ENCODE measurements at places on chromosomes 3 and 15.

DNA sequence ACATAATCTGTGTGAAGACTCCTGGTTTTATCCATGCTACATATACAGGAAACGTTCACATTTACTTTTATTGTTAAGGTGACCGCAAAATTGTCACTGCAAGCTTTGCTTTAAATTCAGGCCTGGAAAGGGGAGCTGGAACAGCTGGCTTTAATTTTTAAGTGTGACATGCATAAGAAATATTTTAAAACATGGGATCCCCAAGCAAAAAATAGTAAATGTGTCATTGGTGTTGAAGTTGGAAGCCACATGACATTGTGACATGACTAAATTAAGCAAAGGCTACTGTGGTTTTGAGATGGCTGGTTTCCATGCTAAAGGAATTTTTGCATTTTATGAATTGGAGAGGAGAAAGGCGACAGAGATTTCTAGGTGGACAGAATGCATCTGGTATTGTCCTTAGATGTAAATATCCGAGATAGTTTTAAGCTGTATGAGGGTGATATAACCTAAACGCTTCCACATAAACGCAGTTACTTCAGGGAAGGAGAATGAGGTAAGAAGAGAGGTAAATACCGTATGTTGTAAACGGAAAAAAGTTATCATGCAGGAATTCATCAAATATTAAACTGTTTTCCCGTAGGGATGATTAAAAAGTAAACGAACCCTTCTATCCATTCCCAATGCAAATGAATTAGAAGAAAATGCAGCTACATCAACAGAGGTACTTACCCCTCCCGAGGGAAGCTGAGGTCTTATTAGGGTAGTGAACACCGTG lies 927 bp upstream of the FYTTD1 start:
- no peak for DNase-seq

DNA sequence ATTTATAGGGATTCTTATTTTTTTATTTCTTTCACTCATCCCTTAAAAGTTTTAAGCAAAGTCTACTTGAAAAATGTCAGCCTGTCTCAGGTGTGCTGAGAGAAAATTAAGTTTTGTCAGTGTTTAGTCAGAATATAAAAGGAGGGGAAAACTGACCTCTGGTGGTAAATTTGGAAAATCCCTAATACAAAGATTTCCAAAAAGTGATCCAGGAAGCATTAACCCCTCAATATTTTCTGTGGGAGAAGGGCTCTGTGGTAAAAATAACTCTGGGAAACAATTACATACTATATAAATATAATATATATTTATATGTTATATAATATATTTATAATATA lies 41.0 kb upstream of the FRMD4B start:
- DNase-seq = no peak

- DNase-seq = no peak
These were observed 36.6 kb downstream of the CD86 start for GRCh38 chr3:122091602-122092295.

GRCh38 chr3:5219216-5219615 lies 31.7 kb downstream of the EDEM1 start:
- no peak for DNase-seq

GRCh38 chr3:42077785-42078184 lies 13.4 kb upstream of the TRAK1 start:
- DNase-seq = no peak

- no peak for DNase-seq
These were observed 10.3 kb downstream of the ZBTB47 start for GRCh38 chr3:42663581-42664437.

- no peak for DNase-seq
These were observed 19.3 kb upstream of the SPG21 start for GRCh38 chr15:65008983-65009382.

DNA sequence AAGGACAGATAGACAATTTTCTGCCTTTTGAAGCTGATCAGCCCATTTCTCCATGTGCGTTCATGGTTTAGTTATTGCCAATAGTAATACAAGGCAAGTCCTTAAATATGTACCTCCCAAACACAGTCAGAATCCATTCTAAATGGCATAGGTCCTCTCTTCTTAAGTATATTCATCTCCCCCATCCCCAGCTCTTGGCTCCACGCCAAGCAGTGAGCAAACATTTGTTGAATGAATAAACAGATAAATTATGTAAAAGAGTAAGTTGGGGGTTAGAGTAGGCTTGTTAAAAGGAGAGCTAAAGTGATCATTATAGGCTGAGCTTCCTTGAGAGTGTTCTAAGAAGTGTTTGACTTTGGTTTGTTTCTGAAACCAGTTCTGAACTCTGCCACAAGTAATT lies 241.3 kb downstream of the ITPR1 start:
- DNase-seq = no peak

DNA sequence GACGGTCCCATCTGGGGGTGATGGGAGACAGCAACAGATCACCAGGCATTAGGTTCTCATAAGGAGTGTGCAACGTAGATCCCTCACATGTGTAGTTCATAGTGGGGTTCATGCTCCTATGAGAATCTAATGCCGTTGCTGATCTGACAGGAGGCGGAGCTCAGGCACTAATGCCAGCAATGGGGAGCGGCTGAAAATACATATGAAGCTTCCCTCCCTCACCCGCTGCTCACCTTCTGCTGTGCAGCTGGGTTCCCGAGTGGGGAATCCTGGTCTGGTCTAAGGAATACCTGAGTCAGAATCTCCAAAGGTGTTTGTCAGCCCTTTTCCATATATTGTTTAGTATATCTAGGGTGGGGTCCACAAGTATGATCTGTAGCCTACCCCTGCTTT lies 52.3 kb downstream of the CHD2 start:
- DNase-seq = no peak

- DNase-seq = no peak
These were observed 151.4 kb downstream of the SHQ1 start for GRCh38 chr3:72696815-72697214.

DNA sequence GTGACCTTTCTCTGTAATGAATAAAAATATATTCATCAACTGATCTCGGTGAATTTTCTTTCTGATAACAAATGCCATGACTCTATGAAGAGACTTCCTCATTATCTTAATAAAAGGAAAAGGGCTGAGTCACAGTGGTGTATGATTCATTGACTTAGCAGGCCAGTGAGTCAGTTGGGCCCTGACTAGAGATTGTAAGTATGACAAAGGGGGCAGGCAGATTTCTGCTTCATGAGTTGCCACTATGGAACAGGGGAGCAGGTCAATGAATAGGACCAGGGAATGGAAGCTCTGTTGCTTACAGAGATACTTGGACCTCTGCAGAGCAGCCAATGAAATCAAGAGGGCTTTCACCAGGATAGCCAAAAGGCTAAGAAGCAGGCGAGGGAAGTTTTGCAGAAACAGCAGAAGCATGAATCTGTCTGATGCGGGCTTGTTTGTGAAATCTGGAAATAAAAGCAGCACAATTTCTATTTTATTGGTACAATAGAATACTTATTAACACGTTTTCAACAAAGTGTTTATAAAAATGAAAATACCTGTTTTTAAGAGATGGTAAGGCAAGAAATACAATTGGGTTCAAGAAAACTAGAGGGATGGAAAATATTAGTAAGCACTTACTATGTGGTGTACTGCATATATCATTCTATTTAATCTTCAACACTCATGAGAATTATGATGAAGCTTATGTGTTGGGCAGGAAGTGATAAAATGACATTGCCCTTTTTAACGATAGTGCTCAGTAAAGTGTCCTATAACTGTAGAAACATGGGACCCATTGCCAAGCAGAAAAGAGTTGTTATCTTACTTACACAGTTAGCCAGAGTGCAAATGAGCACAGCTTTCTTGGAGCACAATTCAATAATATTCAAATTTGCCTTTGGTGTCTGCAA lies 169.8 kb upstream of the MYRIP start:
- peak; percentile 11 for DNase-seq

- no peak for DNase-seq
These were observed 7.7 kb upstream of the MAP1A start for GRCh38 chr15:43509660-43510199.

- no peak for DNase-seq
These were observed 214.1 kb downstream of the NECTIN3 start for GRCh38 chr3:111285694-111286093.

GRCh38 chr3:197706658-197707057 lies 30.0 kb downstream of the RUBCN start:
- DNase-seq = no peak

DNA sequence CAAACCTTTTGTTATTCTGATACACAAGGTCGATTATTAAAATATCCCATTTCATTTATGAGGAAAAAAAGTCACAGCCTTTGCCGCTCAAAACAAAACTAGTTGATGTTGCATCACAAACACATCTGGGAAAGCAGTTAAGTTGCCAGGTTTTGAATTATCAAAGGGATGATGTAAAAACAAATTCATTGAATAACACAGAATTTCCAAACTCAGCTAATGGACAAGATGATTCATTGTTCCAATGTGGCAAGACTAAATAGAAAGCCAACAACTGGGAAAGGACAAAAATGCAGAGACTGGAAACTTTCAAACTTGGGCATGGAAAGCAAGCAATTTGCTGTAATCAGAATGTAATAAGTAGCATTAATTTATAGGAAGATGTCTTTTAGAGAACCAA lies 610.0 kb upstream of the ZNF385D start:
- no peak for DNase-seq

GRCh38 chr15:80462836-80463512 lies 58.8 kb downstream of the ARNT2 start:
- DNase-seq = no peak

DNA sequence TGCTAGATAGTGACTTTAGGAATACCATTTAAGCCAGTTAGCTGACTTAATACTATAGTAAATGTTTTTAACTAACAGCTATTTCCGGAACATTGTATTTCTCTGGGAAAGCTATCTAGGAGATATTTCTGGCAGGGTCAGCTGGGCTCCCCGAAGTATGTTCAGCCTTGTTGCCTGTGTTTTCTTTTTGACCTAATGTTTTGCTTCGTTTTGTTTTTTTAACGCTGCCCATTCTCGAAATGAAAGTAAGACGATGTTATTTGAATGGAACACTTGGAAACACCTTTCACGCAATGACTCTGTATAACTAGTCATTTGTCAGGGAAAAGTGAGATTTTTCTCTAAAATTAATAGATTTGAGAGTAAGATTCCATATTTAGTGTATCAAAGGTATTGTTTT lies 702.9 kb upstream of the NAALADL2 start:
- no peak for DNase-seq

- no peak for DNase-seq
These were observed 74.7 kb downstream of the ZBBX start for GRCh38 chr3:167305340-167305890.

- no peak for DNase-seq
These were observed 48.7 kb downstream of the NUP210 start for GRCh38 chr3:13371100-13372075.

- no peak for DNase-seq
These were observed 113.1 kb upstream of the NECTIN3 start for GRCh38 chr3:110958313-110959147.

DNA sequence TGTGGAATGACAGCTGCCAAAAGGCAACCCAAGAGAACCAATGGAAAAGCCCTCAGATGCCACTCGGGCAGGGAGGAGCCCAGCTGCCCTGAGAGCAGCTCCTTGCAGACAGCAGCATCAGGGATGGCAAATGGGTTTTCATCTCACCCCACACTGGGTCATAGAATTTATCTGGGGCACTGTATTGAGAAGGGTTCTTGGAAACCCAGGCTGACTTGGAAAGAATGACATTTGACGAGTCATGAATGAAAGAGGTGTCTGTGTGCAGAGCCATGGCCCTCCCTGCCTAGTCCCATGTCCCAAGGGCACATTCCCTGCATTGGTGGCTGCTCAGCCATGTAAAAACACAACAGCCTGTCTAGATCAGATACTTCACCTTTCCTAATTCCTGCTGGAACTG lies 157.9 kb upstream of the BHLHE40 start:
- peak; percentile 41 for DNase-seq

DNA sequence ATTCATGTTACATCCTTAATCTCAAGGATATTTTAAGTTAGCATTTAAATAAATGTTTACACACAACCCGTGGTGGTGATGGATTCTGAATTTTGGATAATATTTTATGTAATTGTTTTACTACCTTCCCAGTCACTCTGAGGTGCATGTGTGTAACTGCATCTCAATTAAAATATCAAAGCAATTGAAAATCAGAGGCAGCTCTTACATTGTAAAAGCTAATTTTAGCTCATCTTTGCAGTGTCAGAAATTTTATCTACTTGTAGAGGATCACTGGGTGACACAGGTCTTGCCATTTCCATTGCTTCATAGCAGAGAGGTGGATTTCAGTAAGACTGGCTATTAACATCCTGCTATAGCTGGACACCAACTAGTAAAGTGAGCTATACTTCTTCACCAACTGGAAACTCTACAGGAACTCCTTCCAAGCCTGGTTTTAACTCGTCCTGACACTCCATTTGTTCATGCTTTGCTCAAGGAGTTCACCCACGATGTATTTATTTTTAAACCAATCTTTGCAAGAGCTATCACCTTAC lies 19.6 kb upstream of the MITF start:
- DNase-seq = no peak

GRCh38 chr3:52712291-52713212 lies 6.6 kb downstream of the SPCS1 start:
- DNase-seq = no peak

- DNase-seq = no peak
These were observed 23.3 kb downstream of the IREB2 start for GRCh38 chr15:78461171-78461888.

DNA sequence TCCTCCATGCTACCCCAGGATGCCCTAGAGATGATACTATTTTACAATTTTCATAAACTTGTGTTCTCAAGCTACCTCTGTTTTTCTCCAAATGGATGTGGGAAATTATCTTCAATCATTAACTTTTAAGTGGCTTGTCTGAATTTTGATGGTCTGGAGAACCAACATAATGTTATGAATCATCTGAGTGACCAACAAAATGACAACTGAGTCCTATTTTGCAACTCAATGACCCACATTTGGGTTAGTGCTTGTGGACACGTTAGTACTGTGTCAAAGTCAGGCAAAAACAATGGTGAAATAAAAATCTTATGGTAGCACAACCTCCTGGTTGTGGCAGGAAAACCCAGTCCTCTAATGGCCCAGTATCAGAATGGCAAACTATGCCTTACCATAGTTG lies 352.4 kb upstream of the ZNF385D start:
- DNase-seq = no peak

DNA sequence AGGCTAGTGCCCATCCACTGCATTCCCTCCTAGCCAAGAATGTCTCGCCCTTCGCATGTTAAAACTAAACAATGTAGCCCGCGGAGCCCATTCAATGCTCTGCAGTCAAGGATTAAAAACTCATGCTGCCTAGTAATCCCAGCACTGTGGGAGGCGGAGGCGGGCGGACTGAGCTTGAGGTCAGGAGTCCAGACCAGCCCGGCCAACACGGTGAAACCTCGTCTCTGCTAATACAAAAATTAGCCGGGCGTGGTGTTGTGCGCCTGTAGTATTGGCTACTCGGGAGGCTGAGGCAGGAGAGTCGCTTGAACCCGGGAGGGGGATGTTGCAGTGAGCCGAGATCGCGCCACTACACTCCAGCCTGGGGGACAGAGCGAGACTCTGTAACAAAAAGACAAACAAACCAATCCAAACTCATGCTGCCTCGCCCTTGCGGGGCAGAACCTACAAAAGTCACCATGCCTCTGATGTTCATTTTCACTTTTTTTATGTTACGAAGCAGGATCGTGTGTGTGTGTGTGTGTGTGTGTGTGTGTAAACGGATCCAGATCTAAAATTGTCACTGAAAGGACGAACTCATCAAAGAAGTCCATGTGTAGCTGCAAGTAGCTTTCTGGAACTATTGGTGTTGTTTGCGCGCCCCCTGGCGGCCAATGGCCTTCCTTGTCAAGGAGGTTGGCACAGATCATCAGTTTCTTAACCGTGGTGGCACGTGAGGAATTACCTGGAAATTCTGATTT lies 54.8 kb upstream of the SPESP1 start:
- DNase-seq = peak; percentile 94

- no peak for DNase-seq
These were observed 22.4 kb upstream of the MEIS2 start for GRCh38 chr15:37122703-37123102.
